NCI-H524 treated with DMSO at 0.1 percent for 48 hours (cell line): ENCODE measurements at places on chromosomes 6 and 20.
A peak's percentile ranks its signal among the peaks of the same experiment; 100 is the strongest.

GRCh38 chr20:55175081-55175480 lies 699.7 kb downstream of the DOK5 start:
- no peak for DNase-seq

DNA sequence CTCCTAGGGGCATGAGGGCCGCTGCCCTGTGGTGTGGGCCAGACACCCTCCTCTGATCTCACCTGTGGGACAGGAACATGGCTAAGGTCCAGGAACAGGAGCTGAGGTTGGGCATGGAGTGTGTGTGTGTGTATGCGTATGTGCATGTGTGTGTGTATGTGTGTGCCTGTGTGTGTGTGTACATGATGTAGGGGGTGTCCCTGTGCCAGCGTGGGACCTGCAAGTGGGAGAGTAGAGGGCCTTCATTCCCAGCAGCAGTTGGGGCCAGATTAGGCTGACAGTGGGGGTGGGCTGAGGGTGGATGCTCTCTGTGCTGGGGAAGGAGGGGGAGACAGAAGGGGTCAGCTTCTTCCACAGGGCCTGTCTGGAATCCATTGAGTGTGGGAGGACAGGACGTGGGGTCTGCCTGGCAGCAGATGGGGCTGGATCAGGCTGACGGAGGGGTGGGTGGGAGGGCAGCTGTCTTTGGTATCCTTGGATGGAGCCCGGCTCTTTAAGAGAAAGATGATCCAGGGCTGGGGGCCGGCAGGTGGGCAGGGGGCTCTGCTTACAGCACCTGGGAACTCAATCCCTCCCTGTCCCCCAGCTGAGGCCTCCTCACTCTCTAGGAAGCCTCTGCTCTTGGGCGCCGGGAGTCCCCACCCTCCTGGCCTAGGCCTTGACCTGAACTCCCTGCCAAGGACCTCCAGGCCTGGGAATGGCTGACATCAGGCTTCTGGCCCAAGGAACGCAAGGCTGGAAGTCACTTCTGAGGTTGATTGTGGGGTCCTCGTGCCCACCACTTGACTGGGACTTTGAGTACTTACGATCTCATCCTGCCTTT lies 44.0 kb downstream of the SPDEF start:
- peak; percentile 52 for DNase-seq

DNA sequence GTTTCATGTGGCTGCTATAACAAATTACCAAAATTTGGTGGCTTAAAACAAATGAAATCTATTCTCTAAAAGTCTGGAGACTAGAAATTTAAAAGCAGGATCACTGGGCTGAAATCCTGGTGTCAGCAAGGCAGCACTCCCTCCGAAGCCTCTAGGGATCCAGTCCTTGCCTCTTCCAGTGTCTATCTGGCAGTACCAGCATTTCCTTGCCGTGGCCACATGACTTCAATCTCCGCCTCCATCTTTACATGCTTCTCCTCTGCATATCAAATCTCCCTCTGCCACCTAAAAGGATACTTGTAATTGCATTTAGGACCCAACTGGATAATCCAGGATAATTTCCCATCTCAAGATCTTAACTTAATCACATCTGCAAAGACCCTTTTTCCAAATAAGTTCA lies 30.2 kb downstream of the ARHGAP18 start:
- DNase-seq = peak; percentile 50

DNA sequence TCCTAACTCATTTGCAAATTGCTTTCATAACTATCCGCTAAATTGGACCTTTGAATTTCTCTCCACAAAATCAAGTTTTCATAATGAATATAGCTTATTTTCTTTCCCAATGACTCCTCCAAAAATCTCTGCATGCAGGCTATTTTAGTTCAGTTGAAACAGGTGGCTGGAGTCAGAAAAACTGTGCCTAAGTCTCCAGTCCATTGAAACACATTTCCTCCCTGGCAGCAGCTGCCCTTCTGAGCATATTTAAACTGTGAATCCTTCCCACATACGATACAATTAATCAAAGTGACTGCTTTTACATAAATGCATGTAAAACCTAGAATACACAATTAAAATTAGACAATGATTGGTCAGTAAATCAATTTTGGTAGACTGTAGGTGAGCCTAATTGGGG lies 344.6 kb upstream of the MARCKS start:
- DNase-seq = no peak

DNA sequence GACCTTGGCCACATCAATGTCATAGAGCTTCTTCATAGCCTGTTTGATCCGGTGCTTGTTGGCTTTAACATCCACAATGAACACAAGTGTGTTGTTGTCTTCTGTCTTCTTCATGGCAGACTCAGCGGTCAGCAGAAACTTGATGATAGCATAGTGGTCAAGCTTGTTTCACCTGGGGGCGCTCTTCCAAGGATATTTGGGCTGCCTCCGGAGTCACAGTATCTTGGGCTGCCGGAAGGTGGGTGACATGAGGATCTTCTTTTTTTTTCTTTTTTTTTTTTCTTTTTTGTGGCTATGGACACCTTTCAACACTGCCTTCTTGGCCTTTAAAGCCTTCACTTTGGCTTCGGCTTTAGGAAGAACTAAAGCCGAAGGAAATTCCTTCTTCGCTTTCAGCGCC lies 244.6 kb downstream of the GJA1 start:
- no peak for DNase-seq

DNA sequence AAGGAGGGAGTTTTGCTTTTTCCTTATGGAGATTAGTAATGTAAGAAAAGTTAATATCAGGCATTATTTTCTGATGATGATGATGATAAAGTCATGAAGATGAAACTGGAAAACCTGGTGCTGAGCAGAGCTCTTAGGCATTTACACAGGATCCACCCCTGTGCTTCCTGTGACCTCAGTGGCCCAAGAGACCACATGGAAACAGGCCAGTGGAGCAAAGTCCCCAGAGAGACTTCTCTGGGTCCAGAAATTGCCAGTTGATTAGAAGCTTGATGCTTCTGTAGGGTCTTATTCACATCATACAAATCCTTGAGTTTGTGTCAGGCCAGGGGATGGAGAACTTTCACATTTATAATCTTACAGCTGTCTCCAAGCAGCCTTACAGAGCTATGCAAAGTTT lies 46.1 kb downstream of the SLC13A3 start:
- DNase-seq = no peak

DNA sequence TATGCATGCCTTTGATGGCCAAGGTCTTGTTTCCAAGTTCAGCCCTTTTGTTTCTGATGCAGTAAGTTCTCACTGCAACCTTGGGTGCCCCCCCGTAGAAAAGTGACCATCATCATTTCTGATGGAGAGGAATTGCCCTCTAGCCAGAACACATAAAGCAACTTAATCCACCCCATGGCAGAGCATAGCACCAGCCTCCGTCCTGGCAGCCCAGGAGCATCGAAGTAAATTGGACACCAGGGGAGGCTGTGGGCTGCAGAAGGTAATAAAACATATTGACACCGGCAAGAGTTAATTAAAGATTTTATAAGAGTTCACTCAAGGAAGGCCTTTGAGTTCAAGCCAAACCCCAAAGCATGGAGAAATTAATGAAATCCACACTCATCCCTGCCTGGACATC lies 39.2 kb upstream of the CST7 start:
- no peak for DNase-seq

DNA sequence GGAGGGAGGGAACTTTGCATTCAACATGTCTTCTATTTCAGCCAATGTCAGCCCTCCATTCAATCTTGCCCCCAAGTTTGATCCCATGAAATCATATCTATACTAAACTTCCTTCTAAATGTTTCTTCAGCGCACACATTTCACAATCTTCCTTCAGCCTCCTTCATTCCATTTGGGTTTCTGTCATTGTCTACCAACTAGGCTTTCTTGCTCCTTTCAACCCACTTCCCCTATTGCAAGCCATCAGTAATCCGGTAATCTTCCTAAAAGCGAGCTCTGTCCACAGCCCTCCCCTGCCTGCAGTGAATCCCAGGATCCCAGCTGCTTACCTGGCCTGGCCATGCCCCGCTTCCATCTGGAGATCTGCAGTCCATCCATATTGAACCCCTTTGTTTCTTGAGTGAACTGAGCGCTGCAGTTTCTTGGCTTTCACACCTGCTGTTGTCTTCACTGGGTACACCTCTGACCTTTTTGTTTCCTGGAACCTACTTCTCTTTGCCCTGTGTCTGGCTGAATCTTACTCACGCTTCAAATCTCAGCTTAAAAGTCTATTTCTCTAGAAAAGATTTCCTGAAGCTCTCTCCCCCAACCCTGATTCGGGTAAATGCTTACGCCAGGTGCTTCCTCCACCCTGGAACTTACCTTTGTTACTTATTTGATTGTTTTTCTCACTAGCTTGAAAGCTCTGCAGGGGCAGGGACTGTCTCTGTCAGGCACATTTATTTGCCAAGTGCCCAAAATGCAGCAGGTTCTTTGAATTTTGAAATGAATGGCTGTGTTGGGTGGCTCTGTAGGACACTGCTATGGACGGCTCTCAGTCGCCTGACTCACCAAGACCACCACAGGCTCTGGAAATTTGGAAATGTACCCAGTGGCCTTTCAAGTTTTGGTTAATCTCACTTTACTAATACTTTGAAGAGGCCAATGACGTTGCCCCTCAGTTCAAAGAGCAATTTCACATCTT lies 50.3 kb downstream of the ADTRP start:
- no peak for DNase-seq

DNA sequence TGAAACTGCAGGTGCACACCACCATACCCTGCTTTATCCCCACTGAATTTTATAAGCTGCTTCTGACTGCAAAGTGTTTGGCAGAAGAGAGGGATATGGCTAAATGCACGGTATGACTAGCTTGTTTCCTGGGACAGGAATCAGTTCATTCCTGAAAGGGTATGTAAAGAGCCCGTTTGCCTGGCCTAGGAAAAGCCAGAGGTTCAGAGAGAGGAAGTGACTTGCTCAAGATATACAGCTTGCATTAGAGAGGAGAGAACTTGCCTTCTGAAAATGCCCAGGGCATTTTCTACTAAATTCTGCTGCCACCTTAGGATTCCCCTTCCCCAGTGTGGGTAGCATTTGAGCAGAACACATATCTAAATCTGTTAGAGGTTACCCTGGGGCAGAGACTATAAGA lies 683 bp upstream of the GCNT2 start:
- no peak for DNase-seq

GRCh38 chr6:3696525-3697088 lies 54.9 kb downstream of the PXDC1 start:
- no peak for DNase-seq

- DNase-seq = no peak
These were observed 46.9 kb downstream of the MMUT start for GRCh38 chr6:49416195-49416594.

GRCh38 chr6:36944650-36945049 lies 9.9 kb upstream of the PI16 start:
- no peak for DNase-seq
